Activated T-cell treated with anti-CD3 and anti-CD28 coated beads, Interleukin-2, amount 50 U/mL, for 24 hours (primary cell): ENCODE measurements at places on chromosomes 2 and 18.

- DNase-seq, result no peak
Measured at GRCh38 chr2:218882461-218882816, 1.8 kb downstream of the WNT10A start.

DNA sequence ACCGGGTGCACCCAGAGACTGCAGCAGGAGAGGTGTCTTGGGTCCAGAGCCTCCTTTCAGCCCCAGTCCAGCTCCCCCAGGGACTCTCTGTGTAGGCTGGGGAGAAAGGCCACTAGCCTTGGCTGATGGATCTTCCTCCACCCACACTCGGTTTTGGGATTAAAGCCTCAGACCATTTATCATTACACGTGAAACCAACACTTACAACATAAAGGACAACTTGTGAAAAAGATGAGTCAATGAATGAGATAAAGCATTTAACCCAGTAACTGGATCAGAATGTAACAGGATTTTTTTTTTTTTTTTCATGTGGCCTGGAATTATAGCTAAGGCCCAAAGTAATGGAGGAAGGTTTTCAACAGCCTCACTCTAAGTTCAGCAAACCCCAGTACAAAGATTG lies 32.1 kb downstream of the NAT8 start:
- DNase-seq, result no peak

DNA sequence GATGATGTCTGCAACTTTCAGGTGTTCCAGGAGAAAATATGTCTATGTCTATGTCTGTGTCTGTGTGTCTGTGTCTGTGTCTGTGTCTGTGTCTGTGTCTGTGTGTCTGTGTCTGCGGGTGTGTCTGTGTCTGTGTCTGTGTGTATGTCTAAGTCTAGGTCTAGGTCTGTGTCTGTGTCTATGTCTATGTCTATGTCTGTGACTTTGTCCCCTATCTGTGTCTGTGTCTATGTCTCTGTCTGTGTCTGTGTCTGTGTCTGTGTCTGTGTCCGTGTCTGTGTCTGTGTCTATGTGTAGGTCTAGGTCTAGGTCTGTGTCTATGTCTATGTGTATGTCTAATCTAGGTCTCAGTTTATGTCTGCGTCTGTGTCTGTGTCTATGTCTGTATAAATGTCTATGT lies 10.5 kb downstream of the IL1R2 start:
- DNase-seq, result peak; percentile 25

DNA sequence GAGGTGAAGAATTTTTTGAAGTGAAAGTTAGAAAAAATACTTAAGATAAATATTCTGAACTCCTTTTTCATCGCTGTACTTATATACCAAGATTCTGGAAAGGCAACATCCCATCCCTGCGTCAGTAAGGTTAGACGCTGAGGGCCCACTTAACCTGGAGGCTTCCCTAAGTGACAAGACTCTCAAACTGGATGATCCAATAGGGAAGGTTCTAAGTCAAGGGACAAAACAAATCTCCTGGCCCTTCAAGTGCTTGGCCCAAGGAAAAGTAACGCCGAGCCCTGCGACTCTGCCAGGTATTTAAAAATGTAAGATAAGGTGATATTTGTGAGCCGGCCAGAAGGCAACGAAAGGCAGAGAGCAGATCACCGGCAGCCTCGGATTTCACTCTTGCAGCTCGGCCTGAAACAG lies 1.3 kb downstream of the STK39 start:
- DNase-seq, result no peak

DNA sequence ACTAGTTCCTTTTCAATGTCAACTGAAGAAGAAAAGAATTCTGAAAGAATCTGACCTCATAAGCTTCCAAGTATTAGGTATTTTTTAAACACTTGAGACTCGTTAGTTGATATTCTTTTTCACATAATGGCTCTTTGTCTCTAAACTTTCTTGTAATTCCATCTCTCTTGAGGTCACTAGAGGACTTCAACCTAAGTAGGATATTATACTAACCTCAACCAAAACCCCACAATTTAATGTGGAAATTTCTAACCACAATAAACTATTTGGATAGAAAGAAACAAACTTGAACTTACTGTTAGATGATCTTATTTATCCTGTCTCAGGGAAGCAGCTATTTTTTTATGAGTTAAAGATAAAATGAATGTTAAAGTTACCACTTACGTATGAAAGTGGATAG lies 206.9 kb upstream of the FSIP2 start:
- DNase-seq, result no peak

DNA sequence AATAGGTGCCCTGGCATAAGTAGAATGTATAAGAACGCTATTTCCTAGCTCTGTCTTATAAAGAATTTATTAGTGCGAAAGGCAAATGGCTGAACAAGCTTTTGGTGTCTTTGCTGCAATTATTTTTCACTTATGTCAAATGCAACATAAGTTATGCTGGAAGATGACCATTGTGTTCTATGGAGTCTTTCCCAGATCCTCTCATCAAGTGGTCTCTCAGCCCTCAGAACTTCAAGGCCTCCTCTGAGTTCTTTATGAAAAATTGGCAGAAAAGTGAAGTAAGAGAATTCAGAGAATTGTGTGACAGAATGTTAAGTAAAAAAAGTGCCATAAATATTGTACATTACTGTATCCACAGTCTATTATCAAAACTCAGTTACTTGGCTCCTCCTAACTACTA lies 75.2 kb downstream of the RIT2 start:
- DNase-seq, result no peak

DNA sequence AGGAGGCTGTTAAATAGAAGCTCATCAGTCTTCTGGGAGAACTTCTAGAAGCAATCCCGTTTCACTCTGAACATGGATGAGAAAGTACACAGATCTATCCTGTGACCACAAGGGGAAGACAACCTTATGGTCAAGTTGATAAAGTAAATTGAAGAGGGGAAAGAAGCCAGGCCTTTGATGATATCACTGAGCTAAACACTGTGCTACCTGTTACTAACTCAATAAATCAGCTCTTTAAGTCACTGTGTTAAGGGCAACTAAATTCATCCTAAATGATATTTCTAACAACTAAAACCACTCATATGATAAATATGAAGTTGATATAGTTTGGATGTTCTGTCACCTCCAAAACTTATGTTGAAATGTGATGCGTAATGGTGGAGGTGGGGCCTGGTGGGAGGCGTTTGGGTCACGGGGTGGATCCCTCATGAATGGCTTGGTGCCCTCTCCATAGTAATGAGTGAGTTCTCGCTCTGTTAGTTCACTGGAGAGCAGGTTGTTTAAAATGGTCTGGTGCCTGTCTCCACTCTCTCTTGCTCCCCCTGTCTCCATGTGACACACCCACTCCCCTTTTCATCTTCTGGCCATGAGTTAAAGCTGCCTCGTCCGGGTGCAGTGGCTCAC lies 23.6 kb downstream of the OLA1 start:
- no peak for DNase-seq

- no peak for DNase-seq
Measured at GRCh38 chr18:48562075-48562474, 23.2 kb downstream of the CTIF start.

DNA sequence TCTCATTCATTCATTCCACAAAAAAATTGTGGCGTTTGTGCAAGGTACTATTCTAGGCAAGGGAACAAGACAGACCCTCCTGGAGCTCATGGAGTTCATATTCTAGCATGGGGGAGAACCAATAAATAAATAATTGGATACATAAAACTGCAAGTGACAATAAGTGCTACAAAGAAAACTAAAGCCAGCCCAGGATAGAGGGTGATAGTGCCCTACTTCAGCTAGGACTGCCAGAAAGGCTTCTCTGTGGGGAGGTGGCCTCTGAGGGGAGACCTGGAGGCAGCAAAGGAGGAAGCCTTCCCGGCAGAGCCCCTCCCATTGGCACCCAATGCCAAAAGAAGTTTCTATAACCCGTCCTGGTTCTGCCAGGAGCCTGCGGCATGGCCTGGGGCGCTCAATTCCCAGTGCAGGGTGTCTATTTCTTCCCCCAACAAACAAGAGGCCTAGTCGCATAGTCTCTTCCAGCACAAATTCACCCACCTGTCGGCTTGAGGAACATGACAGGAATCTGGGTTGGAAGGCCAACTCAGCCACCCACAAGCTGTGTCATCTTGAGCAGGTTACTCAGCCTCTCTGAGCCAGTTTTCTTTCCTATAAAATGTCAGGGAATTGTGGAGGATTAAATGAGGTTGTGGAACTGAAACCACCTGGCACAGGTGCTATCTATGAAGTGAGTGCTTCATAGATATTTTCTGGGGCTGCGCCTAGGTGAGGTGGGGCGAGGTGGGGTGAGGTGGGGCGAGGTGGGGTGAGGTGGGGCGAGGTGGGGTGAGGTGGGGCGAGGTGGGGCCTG lies 94.3 kb downstream of the ZFP36L2 start:
- DNase-seq, result peak; percentile 50

DNA sequence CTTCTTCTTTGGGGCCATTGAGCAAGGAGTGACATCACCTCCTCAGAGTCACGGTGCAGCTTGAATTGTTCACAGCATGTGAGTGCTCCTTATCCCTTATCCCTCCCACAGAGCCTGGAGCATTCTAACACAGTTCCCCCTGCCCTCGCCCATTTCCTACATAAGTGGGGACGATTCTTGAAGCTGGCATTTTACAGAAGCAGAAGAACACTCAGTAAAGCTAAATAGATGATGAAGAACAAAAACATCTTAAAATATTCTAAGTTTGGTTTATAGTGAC lies 135.8 kb upstream of the APCDD1 start:
- no peak for DNase-seq

- DNase-seq, result no peak
Measured at GRCh38 chr2:42693688-42694479, 70.1 kb downstream of the OXER1 start.

DNA sequence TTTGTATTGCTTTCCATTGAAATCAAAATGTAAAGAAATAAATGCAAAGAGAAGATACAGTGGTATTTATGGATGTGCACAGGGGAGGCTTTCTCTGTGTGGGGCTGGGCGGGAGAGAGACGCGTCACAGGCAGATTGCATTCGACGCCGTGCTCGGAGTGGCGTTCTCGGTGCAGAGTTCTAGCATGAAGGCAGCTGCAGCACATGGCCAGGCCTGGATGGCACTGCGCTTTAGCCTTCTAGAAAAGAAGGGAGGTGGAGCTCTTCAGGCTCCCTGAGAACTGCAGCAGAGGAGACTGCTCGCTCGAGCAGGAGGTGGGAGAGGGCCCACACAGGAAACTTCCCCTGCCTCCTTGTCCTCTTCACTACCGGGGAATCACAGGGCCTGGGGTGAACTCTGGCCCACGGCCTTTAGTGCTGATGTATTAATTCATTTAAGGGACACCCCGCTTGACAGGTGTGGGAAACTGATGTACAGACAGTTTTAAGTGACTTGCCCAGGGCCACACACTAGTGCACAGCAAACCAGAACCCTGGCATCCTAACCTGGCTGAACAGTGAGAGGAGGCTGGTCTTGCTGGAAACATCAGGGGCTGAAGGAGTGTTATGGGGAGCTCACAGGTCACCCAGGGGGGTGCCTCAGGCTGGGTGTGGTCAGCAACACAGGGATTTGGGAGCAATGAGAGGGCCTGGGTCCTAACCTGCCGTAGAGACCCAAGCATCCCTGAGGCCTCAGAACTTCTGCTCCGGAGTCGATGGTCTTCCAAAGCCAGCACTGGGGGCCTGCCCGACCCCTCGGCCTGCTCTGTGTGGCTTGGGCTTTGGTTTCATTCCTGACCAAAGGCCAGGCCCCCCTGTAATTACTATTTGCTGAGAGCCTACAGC lies 199.9 kb downstream of the HDAC4 start:
- no peak for DNase-seq

- peak; percentile 46 for DNase-seq
Measured at GRCh38 chr2:234491897-234492296, 5.0 kb downstream of the ARL4C start.

GRCh38 chr18:48948112-48949049 lies 2.4 kb downstream of the SMAD7 start:
- peak; percentile 59 for DNase-seq

DNA sequence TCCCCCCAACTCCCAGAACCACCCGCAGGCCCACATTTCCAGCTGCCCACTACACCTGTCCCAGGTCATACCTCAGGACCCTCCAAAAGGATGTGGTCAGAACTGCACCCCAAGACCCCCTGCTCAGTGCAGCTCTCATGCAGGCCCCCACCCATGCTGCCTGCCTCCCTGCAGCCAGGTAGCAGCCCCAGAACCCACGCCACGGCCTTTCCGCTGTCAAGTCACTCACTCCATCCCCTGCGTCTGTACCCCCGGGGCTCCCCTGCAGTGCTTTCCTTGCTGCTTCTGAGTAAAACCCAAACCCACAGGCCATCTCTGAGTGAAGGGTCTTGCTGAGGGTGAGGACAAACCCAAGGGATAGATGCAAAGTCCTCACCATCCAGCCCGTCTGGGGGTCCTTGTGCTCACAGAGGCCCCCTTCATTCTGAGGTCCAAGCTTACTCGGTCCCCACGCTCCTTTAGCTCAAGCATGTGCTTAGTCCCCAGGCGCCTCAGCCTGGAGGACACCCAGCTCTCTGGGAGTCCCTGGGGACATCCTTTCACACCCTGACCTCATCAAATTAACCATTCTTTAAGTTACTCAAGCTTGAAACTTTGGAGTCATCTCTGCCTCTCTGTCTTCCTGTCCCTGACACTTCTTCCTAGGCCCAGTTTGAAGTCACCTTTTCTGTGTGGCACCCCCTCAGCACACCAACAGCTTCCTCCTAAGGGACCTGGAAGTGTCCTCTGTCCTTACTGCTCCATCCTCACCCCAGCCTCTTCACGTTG lies 130.1 kb downstream of the SMAD7 start:
- peak; percentile 34 for DNase-seq

GRCh38 chr2:200455958-200456421 lies 53.9 kb downstream of the KCTD18 start:
- no peak for DNase-seq

GRCh38 chr18:3726238-3726951 lies 276.4 kb downstream of the TGIF1 start:
- no peak for DNase-seq

DNA sequence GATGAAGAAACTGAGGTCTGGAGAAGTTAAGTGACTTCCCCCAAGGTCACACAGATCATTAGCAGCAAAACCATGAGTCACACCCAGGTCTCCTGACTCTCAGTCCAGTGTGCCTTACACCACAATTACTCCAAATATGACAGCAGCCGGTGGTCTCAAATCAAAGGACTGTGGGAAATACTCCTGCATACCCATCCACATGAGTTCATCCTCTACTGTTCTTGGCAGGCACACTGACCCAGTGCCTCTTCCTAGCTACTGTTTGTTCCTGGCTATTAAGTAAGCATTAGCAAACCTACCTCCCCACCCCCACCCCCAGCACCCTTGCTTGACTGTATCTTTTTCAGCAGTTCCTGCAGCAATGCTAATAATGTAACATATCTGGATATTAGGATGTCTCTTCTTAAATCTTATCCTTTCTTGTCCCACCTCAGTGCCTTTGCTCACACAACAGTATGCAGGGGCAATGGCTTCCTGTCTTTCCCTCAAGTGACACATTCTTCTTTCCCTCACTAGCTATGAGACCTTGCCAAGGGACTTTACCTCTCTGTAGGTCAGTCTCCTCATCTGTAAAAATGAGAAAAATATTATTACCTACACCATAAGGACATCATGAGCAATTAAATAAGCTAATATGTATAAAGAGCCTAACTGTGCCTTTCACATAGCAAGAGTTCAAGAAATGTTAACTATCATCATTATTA lies 46.2 kb downstream of the FAM98A start:
- no peak for DNase-seq

- no peak for DNase-seq
Measured at GRCh38 chr2:28590496-28591301, 94.8 kb downstream of the PLB1 start.
